ENCODE measurements at places on chromosomes 7 and 10.

DNA sequence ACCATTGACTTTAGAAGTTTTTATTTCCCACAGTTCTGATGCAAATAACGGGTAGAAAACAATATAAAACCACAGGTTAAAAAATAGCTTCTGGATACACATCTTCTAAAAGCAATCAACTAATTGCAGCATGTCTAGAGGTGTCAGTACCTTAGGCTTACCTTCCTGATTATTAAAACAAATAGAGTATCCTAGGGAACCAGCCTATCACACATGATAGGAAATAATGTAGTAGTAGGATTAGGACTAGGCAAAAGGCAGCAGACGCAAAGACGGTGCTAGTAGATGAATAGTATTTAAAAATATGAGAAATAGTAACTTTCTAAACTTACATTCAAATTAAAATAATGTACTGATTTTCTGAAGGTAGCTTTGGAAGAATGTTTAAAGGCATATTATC, 41.7 kb upstream of the PHYHIPL start:
- no peak for DNase-seq

- DNase-seq = no peak
Measured at GRCh38 chr7:99096124-99096887, 47.6 kb downstream of the SMURF1 start.

- DNase-seq = no peak
Measured at GRCh38 chr7:28405662-28406061, 6.7 kb upstream of the CREB5 start.

- no peak for DNase-seq
Measured at GRCh38 chr7:5177060-5177459, 13.0 kb upstream of the WIPI2 start.

GRCh38 chr7:144470078-144470477, 66.6 kb upstream of the NOBOX start:
- DNase-seq = no peak

DNA sequence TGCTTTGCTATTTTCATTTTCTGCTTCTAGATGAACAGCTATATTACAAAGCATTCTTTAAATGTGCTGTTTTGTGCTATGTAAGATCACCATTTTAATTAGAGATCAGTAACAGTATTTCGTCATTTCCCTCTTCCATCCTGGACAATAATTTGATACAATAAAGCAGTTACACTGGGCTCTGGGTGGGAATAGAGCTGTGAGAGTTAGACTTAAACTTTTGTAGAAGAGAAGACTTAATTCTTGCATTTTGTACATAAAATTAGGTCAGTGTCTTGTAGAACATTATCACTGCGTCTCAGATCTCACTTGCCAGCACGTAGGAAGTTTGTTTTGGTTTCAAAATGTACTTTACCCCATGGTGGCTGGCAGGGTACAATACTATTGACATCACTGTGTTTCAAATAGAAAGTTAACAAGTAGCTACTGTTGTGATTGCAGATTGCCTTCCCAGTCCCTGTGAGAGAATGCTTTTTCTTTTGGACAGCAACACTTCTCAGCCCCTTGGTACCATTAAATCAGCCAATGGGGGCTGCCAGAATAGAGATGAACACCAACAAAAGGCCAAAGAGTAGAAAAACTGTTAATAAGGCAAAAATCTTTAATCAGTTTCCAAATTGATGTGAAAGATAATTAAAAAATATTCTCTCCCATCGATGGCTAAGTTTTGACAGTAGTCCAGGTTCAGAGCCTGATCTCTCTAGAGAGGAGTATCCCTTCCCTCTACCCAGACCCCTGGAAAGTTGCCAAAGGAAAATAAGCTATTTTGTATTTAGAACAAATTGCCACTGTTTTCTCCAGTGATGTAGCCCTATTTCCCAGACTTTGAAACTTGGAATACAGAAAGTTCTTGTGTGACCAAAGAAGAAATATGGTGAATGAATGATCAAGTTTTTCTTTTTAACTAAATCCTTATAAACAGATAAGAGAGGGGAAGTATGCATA, 35.1 kb downstream of the SMNDC1 start:
- DNase-seq = no peak

Data from memory B cell (primary cell).